ENCODE measurements at places on chromosomes 6 and 20.

DNA sequence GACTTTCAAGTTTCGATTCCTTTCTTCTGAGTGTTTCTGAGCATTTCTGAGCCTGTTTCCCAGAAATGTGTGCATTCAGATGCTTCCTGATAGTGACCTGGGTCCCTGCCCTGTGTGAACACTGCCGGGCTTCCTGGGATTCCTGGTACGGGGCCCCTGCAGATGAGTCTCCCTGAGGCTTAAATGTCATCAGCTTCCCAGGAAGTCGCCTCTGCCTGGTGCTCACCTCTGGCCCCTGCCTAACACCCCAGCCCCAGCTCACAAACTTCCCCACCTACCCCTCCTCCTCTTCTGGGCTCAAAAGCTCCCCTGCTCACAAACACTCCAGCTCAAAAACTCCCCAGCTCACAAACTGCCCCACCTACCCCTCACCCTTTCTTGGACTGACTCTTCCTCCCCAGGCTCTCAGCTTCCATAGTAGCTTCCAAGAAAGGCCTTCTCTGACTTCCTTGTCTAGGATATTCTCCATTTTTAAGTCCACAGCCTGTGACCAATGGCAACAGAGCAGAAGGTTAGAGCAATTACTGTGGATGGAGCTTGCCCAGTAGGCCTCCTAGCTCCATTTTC lies 42.0 kb downstream of the TGM2 start:
- DNase-seq = no peak

DNA sequence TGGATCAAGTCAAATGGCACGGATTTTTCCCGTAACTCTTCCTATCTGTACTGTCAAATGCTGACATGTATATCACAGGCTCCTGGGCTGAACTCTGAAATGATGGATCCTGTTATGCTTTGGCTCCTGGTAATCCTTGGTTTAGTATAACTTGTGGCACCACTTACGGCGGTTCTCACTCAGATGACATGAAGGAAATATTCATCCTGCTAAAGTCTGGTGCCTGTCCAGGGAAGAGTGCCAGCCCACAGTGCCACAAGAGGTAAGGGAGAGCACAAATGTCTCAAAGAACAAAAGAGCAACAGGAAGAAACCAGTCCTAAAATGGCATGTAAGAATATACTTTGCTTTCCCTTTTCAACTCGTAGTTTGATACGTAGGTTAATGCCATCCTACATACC lies 93.1 kb upstream of the TAB2 start:
- no peak for DNase-seq

DNA sequence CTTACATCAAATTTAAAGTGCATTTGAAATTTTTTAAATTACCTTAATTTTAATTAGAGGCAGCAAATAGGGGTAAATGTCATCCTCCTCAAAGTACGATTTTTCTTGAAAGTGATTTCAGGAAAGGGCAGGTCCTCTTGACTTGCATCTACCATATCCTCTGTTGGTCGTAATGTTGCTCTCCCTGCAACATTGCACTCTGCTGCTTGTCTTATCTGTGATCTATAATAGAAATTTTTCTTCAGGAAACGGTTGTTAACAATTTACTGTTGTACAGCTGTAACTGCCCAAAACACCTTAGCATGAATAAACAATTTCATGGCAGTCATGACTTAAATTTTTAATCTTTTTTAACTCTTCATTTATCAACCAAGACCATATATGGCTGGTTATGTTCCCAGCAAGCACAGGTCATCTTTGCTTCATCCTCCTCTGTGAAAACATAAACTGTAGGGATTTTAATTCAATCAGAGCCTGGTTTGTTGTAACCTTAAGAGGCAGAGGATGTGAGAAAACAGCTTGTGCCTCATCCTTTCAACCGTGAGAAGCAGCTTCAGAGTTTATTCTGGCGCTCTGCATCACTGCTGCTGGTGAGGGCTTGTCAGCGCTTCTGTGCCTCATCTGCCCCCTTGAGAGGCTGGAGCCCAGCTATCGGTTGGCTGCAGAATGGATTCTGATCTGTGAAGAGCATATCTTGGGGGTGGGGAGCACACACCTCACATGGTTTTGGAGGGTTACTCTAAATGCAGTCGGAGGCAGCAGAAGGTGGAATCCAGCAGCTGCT lies 56.0 kb downstream of the CTNNBL1 start:
- no peak for DNase-seq

DNA sequence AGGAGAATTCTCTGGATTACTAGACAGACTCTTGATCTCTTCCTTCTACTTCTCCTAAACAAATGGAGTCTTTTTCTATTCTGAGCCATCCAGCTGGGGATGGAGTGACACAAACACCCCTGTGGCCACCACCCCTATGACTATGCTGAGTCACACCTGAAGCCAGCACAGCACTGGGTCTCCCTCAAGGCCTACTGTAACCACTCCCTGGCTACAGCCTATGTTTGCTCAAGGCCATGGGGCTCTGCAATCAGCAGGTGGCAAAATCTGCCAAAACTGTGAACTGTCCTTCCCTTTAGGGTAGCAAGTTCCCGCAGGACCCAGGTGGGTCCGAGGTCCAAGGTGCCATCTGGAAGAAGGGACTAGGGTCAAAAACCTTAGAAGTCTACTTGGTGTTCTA lies 132.3 kb downstream of the TINAG start:
- DNase-seq = no peak

DNA sequence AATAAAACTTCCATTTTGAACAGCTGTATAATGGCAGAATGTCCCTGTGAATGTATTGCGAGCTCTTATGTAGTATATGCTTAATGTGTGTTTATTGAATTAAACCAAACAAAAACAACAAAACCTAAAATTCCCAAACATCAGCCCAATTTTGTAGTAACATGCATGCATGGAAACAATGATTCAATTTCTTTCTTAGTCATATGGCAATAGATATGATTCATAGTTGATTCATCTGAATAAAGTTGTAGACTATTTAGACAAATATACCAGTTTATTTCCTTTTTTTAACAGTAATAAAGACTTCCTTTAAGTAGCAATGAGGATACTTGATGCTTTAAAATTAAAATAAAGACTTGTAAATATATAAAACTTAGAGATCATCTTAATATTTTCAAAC lies 670.6 kb downstream of the CD109 start:
- DNase-seq = no peak

GRCh38 chr6:11424395-11425034 lies 113.0 kb upstream of the TMEM170B start:
- no peak for DNase-seq

GRCh38 chr6:28433119-28433518 lies 10.2 kb downstream of the ZSCAN23 start:
- DNase-seq = no peak

- DNase-seq = no peak
These were observed 200.3 kb downstream of the EYA4 start for GRCh38 chr6:133441491-133441890.

GRCh38 chr6:148735989-148736388 lies 10.8 kb upstream of the UST start:
- DNase-seq = no peak

GRCh38 chr6:109790131-109790530 lies 99.0 kb downstream of the FIG4 start:
- no peak for DNase-seq

GRCh38 chr20:10453241-10453640 lies 18.1 kb downstream of the SLX4IP start:
- no peak for DNase-seq

GRCh38 chr6:28446818-28447511 lies 3.7 kb upstream of the ZSCAN23 start:
- no peak for DNase-seq

DNA sequence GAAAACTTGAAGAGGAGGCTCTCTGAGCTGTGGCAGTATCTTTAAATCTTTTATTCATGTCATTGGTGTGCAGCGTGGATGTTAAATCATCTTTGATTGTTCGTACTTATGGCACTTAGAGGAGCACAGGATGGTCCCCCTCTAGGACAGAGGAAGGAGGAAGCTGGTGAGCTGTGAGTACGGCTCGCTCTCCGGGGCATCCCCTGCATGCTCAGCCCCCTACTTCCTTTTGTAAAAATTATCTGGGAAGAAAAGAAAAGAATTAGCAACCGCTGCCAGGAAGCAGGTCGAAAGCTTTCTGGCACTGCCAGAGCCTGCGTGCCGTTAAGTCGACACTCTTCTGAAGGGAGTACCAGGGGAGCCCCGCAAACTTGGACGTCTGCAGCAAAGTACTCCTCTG lies 158.5 kb downstream of the SYNDIG1 start:
- DNase-seq = no peak

DNA sequence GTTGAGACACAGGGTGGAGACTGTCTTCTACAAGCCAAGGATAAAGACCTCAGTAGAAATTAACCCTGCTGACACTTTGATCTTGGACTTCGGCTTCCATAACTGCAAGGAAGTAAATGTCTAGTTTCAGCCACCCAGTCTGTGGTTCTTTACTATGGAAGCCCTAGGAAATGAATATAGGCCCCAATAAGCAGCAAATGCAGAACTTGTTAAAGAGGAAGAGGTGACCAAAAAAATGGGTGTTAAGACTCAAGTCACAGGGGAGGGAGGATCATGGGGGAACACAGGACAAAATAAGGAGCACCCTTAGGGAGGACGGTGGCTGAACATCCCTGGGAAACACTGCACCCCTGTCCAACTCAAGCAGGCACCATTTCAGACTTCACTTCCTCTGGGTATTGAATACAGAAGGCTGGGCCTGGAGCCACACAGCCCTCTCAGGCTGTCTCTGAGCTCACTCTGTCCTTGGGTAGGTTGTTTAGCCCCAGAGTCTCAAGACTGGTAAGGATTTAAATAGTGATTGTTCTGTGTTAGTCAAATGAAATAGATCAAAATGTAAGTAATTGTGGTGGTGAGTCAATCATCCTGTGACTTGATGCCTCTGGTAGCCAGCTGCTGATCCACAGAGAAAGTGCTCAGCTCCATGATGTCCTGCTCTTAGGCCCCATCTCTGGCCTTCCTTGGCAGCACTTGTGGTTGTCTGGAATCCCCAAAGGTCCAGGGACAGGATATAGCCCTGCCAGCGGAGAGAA lies 30.5 kb upstream of the SIRPD start:
- no peak for DNase-seq

- DNase-seq = no peak
These were observed at the start of gene TAAR5 for GRCh38 chr6:132589454-132589853. TAAR5 (minus strand) TSS chr6:132589741; CDS start chr6:132589686, 55 bp downstream.

- no peak for DNase-seq
These were observed 7.0 kb downstream of the SIRPA start for GRCh38 chr20:1902188-1902587.

DNA sequence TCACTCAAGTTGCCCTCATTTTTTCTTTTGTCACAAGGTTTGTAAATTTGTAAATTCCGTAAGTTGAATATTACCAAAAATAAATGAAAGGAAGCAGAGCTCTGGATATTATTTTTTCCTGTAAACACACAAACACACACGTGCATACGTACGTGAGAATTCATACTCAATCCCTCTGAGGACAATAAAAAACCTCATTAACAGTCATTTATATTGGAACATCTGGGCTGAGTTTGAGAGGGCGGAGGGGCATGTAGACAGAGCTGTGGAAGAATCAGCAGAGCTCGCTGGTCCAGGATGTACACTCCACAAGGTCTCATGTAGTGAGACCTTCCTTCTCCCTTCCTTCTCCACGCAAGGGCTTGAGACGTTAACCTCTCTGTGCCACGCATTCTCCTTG lies 24.2 kb upstream of the DOK5 start:
- DNase-seq = no peak

DNA sequence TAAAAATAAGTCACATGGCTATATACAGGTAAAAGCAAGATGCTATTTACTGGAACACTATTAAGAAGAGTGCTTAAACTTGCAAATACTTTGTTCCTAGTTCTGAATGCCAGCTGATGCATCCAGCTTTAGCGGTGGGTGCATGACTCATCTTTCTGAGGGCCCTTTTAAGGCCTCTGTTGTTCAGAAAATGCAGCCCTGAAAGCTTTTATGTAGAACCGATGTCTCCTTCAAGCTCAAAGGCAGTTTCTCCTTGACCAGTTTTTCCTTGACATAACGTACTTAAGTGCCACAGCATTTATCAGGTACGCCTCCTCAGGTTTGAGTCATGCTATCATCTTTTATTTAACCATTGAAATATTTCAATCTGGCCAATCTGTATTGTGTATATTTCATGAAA lies 82.8 kb downstream of the MLIP start:
- no peak for DNase-seq

DNA sequence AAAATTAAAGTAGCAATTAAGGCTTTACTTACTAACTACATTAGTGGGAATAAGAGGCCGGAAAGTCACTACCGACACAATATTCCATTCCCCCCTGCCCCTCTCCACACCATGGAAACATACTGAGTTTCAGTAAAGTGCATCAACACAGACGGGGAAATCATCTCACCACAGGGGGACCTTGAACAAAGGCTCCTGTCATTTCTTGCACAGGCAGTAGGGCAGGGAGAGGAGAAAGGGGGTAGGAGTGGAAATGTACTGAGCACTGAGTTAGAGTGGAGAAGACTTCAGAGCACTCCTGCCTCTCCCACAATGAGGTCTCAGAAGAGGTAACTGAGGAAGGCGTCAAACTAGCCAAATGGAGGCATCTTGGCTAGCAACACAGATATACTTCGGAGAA lies 1426.9 kb upstream of the EYS start:
- DNase-seq = no peak

DNA sequence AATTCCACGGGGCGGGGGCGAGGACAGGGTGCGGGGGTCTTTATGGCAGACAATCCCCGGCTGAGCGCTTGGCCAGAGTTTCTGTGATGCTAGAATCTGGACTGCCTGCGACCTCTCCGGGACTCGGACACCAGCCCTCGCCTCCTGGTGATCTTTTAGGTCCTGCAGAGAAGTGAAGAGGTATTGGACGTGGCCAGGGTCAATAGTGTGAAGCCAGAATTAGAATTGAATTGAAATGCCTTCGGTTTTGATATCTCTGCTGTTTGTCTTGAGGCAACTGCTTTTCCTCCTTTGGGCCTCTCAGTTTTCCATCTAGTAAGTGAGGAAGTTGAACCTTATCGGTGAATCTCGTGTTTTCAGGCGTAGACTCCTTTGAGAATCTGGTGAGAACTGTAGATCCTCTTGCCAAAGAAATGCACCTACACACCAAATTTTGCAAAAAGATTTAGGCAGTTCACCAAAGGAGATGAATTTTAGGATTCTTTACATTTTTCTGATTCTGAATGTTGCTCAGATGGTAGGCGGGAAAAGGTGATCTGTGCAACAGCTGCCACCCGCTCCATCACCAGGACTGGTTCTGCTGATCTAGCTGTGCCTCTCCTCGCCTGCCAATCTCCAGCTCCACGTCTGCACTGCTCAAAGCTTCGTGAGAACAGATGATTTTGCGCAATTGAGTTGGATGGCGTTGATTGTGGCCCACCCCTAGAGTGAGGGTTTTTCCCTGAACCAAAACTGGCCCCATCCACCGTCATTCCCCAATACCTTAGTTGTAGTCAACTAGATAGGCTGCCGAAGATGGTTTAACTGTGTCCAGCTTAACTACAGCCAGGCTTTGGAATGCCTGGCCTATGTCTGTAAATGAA lies 837 bp upstream of the OSER1 start:
- DNase-seq = no peak

DNA sequence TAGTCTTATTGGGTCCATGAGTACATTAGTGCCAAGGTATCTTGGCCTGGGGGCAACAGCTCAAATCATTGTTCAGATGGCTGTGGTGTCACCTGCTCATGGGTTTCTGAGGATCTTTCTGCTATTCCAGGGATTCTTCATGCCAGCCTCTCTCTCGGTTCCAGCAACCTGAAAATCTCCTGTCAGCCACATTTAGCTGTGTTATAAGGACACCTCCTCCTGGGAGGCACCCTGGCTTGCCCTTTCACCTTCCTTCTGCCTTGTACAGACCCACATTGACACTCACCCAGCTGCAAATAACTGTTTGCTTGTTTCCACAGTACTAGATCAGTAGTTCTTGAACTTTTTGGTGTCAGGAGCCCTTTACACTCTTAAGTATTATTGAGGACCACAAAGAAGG lies 159.9 kb downstream of the GRM4 start:
- DNase-seq = no peak

All from stimulated activated CD4-positive, alpha-beta T cell treated with anti-CD3 and anti-CD28 coated beads, Interleukin-1b, Interleukin-23, amount 100 ng/mL, for 1 hour (primary cell).